ENCODE measurements at places on chromosomes 7 and 10.

GRCh38 chr7:26291699-26292538, at the start of gene SNX10:
Gene SNX10 (plus strand): TSS chr7:26291862. CDS start chr7:26346443, 54,581 bp downstream.
- peak; percentile 86 for DNase-seq

DNA sequence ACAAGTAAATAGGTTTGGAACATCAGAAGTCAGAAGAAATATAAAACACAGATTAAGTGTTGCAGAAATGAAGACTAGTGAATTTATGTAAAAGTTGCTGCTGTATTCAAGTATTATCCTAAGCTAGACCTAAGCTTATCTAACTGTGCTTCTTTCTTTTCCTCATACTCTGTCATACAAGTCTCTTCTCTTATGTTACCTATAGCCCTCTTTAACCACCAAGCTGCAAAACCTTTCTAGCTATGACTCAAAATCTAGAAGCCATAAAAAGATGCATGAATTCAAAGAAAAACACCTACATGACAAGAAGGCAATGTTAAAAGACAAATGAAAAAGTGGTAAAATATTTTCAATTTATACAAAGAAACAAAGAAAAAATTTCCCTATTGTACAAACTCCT, 23.0 kb downstream of the DENND11 start:
- no peak for DNase-seq

GRCh38 chr7:68334636-68335272, 1263.5 kb upstream of the AUTS2 start:
- DNase-seq: no peak

DNA sequence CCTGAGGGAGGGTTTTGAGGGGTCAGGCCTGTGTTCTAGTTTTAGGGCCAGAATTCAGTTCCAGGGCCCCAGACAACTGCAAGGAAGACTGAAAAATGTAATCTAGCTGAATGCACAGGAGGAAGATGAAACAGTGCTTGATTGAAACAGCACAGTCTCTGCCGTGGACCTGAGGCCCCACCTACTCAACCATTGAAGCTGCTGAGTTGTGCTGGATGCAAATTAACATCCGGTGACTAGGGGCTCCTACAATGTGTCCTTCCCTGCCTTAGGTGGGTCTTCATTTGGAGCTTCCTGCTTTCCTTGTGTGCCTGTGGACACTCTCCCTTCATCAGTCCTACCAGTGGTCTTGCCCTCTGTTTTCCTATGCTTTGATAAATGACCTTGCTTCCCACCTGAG, 5.7 kb downstream of the GLRX3 start:
- DNase-seq: no peak

GRCh38 chr7:124992851-124993562, 63.4 kb upstream of the POT1 start:
- no peak for DNase-seq

GRCh38 chr7:6639032-6639431, 1.9 kb downstream of the ZNF316 start:
- no peak for DNase-seq

GRCh38 chr10:114538181-114538906, 119.7 kb downstream of the ABLIM1 start:
- peak; percentile 60 for DNase-seq

DNA sequence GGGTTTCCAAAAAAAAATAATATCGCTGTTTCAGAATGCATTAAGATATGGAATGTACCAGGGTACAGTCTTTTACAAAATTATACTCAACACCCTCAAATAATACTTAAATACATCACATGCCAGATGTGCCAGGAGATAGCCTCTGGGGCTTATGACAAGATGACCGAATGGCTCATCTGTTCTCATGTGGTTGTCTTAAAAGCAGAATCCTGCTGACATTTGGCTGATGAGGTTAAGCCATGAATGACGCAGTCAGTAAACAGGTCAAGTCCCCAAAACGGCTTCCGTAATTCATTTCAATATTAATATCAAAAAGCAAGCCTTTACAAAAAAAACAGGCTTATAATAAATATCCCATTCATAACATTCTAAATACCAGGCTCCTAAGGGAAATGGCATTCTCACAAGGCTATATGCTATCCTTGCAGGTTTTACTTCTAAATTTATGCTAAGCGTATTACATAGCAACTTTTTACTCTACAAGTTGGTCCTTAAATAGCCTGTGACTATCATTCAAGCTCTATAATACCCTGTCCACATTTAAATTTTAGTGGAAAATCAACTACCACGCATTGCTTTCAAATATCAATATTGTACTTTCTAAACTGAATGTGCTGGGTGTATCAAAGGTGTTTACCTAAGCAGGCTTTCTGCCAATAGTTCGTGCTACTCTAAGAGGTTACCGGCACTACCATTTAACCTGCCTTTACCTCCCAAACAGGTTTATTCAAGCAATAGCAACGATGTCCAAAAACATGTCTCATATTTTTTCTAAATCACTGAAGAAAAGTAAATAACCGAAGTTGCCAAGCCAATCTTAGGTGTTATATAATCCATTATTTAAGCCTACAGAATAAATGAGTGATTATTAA, 15.6 kb downstream of the SMURF1 start:
- no peak for DNase-seq

DNA sequence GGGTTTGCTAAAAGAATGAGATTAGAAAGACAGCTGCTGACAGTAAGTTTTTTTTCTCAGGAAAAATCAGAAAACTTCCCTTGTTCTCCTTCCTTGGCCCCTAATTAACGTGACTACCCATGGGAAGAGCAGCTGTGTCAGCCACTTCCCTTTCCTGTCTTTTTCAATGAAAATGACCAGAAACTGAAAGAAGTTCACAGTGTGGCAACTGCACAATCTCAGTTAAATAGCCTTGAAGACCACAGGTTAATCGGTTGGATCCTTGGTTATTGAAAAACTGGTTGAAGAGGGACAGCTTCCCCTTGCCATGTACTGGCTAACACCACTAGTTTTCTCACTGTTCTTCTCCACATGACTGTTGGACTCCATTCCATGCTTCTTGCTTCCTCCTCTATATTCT, 148.8 kb upstream of the AGR3 start:
- DNase-seq: no peak

- DNase-seq: no peak
These were observed 42.8 kb downstream of the CPXM2 start for GRCh38 chr10:123848564-123849457.

DNA sequence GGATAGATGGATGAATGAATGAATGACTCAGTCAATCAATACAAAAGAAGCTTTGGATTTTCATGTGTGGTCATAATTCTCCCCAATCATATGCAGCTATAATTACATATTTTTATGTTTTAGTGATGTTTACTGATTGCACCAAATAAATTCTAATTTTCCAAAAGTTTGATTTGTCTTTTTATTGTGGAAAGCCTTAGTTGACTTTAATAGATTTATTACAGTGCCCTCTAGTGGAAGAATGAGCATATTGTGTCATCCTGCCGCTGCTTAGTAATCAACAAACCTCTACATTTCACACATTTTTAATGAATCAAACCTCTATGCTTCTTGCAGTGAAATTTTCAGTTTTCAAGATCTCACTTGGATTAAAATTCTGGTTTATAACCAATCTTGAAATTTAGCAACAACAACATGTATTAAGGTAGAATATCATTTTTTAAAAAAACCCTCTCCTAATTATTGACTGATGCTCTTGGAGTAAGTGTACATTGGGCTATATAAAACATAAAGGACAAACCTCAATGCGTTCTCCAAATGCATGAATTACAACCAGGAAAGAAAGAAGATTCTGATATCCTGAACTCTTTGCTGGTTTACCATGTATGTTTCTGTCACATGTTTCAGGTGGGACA, 55.6 kb upstream of the PNLIP start:
- peak; percentile 44 for DNase-seq

DNA sequence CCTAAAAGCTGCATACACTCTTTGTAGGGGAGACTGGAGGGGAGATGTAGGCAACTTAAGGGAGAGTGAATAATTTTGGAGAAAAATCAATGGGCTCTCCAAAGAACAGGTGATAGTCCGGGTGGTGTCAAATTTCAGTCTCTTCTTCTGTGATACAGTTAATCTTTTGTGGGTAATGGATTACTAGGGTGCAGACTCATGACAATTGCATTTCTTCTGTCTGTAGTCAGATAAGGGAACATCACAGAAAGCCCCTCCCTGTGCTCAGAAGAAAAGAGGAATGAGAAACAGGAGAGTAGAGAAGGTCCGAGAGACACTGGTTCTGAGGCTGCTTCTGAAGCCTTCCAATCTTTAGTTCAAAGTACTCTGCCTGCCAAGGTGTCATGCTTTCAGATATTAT, 1140.7 kb upstream of the LRRN3 start:
- no peak for DNase-seq

DNA sequence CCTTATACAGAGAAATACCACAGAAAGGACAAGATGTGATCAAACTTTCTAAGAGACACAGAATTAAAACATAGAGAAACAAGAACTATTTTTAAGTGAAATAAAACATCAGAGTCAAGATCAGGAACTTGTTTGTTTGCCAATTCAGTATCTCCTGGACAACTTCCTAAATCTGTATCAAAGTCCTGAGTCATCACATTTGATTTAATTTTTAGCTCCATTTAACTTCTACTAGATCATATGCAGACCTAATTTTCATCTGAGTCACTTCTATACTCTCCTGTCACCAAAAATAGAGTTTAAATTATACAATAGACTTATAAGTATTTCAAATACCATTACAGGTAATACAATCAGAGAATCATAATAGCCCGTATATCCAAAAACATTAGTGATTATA, 268.1 kb downstream of the PRKG1 start:
- DNase-seq: no peak

- peak; percentile 12 for DNase-seq
These were observed 13.9 kb downstream of the FKBP6 start for GRCh38 chr7:73341877-73342276.

DNA sequence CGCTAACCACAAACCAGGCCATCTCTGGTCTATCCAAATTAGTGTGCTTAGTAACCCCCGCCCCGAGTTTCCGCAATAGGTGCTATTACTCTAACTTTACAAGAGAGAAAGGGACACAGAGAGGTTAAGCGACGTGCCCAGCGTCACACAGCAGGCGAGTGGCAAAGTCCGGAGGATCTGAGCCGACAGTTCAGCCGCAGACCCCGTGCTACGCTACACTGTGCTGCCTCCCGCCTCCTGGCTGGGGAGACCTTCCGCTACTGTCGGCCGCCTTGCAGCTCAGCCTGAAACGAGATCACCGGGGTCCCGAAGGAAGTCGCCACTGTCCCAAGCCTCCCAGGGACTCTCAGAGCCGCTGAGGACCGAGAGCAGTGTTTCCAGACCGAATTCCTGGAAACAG, 799 bp downstream of the INTS1 start:
- no peak for DNase-seq

DNA sequence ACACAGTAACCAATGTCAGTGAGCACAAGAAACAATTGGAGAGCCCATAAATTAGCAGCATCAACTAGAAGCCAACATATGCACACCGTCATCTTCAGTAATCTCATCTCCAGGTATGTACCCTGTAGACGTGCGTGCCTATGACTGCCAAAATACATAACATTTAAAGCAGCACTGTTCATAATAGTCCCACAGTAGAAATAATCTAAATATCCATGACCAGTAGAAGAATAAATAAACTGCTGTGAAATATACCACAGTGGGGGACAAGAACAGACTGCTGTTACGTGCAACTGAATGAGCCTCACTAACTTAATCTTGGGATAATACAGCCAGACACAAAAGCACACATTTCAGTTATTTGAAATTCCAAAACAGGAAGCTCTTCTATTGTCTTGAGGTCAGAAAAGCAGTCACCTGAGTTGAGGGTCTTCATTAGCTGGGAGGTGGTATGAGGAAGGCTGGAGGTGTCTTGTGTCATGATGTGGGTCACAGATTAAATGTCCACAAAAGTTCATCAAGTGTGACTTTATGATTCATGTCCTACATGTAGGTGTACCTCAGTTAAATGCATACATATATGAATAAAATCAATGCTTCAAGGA, 454.2 kb upstream of the AKR1E2 start:
- no peak for DNase-seq

- no peak for DNase-seq
These were observed 16.4 kb downstream of the ING3 start for GRCh38 chr7:120966961-120967360.

- DNase-seq: no peak
These were observed 63.7 kb upstream of the IL6 start for GRCh38 chr7:22663357-22663718.

All from iPS-NIHi11 (cell line).